ENCODE measurements at places on chromosomes 3 and 15.

- no peak for DNase-seq
Observed at GRCh38 chr3:116046350-116046749, 398.9 kb downstream of the LSAMP start.

- no peak for DNase-seq
Observed at GRCh38 chr3:33868309-33868708, 69.9 kb downstream of the PDCD6IP start.

DNA sequence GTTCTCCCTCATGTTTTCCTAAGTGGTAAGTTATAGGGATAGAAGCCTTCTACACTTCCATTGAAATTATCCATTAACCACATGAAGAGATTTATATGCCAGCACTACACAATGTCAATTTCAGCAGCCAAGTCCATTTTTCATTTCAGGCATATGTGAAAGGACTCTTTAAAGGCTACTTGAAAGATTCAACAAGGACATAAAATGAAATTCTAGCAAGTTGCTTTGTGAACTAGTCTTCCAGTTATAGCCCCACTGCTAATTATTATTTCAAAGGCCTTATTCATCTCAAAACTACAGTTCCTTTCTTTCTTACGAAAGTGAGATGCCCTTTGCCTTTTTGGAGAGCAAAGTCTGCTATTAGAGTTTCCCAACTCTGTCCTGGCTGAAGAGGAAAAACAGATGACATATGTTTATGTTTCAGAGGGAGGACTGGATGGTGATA lies 66.0 kb upstream of the SLC2A2 start:
- DNase-seq, result no peak

GRCh38 chr15:83113881-83114674 lies 6.6 kb downstream of the TM6SF1 start:
- no peak for DNase-seq

- DNase-seq, result no peak
Observed at GRCh38 chr3:195918176-195918575, 9.8 kb upstream of the TNK2 start.

DNA sequence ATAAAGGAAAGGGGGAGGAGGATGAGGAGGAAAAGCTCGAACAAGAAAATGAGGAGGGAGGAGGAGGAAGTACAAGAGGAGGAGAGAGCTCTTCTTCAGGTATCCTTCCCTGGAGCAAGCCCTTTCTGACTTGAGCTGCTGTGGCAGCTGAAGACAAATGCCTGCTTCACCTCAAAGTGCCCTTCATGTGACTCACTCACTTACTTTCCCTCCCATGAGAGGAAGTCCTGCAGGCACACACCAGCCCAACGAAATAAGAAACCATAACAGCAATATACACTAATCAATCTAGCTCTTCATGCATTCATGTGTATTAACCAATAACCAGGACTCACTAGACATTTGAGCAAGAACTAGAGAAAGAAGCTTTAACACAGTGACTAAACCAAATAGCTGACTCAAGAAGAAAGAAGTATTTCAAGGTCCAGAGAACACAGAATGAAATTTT lies 251.9 kb downstream of the IGSF11 start:
- no peak for DNase-seq

DNA sequence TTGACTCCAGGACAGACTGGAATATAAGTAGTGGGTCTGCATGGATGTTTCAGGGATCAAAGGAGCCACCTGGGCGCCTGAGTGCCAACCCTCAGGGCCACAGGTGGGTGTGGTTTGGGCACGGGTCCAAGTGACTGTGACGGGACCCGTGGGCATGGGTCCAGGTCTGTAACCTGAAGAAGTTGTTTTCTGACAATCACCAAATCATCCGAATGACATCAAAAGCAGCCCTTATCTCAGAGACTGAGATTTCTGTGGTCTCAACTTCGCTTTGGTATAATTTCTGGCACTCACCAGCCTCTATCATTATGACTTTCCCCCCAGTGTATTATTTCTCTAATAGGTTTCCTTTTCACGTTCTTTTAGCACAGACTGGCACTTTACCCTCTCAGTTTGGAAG lies 24.4 kb downstream of the RLBP1 start:
- no peak for DNase-seq

DNA sequence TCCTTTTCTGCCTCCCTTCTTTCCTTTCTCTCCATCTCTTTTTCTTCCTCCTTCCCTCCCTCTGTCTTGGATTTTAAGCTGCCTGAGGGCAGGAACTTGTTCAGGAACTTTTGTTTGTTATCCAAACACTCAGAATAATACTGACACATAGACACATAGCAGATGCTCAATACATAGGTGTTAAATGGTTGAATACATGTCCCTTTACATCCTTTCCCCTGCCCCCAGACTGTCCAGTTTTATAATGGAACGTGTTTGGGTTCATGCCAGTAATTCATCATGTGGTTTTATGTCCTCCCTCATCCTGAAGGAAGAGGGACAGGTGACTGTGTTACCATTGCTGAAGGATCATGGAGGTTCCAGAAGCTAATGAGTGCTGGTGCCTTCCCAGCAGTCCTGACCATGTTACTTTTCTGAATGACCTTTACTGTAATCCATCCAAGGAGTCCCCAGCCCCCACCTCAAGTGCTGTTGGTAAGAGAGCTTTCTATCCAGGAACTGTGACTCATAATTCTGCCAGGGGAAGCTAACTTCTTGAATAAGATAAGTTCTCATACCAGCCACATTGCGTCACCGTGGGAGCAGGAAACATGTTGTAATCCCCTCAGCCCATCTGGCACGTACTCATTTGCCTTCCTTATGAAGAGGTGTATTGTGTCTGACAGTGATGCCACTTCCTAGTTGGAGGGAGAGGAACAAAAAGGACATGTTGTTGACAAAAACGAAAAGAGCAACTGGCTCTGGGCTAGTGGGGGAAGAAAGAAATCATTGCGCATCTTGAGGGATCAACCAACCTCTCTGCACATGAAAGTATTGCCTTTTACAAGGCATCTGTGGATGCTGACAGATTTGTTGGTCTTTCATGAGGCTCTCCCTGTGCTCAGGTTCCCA lies 52.4 kb downstream of the IL1RAP start:
- DNase-seq, result no peak

DNA sequence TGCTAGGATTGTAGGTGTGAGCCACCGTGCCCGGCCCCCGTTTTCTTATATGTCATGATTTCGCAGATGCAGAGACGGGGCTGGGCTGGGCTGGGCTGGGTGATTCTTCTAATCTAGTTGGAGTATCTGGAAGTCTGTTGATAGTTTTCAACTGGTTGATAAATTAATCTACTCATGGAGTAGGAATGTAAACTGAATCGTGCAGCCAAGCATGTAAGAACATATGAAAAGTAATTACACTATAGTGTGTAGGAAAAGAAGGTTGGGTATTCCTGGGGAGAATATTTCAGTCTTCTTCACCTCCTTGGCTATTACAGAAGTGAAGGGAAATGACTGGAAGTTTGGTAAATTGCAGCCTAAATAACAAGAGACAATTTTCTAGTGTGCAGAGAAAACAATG lies 82.6 kb upstream of the MAGI1 start:
- no peak for DNase-seq

GRCh38 chr15:78810362-78811123 lies 721 bp downstream of the ADAMTS7 start:
- DNase-seq, result no peak

DNA sequence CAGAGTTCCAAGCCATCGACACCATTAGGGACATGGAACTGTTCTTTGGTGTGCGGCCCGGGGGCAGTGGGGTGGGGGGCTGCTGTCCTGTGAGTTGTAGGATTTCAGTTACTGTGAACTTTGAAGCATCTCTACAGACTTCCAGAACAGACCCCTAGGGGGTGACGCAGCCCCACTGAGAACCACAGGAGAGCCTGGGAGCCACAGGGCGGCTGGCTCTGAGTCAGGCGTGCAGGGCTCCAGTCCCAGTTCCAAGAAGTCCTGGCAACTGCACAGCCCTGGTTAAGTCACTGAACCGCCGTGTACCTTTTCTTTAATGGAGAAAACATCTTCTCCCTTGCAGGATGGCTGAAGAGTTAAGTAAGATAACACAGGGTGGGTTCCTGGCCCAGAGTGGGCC lies 23.5 kb upstream of the LRTM1 start:
- peak; percentile 22 for DNase-seq

DNA sequence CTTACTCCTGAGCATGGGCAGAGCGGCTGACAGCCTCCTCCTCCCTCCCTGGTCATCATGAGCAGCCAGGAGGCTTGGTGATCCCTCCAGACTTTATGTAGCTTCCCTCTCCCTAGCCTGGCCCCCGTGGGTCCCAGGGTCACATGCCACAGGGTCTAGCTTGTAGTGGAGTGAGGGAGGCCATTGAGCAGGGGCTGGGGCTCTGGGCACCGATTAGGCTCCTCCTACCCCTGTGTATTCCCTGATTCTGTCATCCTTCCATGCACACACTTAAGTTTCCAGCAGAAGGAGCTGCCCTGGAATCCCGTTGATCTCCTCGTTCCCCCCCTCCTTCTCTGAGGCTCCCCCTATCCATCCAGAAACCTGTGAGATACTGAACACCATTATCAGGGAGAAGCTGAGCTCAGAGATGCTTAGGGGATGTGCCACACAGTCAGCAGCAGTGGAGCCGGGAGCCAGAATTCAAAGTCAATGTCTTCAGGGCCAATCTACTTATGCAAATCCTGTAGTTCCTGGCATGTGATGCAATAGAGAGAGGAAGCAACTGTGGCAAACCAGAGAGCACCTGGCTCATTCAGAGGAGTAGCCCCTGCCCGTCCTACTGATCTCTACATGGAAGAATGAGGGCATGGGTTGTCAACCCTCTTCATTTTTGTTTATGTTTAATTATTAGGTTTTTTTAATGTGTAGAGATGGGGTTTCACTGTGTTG lies 17.2 kb downstream of the CCDC33 start:
- DNase-seq, result peak; percentile 44

- no peak for DNase-seq
Observed at GRCh38 chr15:94099574-94099960, 131.8 kb upstream of the MCTP2 start.

DNA sequence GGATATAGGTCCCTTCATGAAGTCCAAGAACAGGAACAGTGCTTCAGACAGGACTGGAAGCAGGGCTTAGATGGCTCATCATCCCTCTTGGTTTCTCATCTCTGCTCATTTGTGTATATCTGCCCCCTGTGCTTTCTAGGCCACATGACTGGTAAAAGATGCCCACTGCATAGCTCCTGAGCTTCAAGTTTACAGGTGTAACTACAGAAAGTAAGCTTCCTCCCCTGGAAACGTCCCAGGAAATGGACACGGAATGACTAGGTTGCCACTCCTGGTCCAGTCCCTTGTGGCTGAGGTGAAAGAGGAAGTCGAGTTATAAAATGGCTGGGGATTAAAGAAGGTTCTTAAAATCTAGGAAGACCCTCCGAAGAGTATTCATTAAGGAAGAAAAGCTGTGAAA lies 32.5 kb downstream of the MYO5A start:
- peak; percentile 46 for DNase-seq

DNA sequence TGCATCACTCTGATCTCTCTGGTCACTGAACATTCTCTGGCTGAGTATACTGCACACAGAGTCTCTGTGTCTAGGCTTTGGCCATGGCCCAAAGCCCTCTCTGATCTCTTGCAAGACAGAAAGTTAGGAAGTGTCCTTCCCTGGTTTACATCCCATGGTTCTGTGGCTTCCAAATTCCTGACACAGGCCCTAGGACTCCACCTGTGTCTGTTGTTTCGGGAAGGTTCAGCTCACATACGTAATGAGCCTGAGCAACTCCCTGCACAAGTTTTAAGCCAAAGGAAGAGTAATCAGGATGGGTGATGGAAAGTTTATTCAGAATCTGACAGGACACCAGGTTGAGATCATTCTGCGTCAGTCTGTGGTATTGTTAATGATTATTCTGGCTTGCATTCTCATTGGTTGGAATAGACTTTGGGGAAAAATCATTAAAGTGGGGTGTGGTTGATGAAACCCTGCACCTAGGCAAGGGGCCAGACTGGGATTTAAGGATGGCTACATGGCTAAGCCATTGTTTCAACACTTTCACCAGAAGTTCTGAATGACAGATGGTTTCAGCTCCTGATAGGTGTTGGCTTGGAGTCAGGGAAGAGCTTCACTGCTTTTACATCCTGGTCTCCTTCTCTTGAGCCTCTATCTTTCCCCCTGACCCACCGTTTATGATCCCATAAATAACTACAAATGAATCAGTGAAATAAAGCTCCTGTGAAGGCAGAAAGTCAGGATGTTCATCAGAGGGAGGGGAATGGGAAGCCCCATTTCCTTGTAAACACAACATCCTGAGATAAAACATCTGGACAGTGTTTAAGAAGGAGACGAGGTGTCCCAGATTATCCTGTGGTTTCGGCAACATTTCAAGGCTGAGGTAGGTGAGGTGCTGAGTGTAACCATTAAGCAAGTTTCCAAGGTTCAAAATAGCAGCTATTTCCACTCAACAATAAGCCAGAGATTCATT lies 14.1 kb downstream of the LCMT2 start:
- no peak for DNase-seq

- DNase-seq, result no peak
Observed at GRCh38 chr3:56629451-56629850, 53.6 kb downstream of the TASOR start.

- DNase-seq, result no peak
Observed at GRCh38 chr3:79368403-79368802, 399.4 kb downstream of the ROBO1 start.

- no peak for DNase-seq
Observed at GRCh38 chr3:13505147-13506130, 25.3 kb downstream of the HDAC11 start.

DNA sequence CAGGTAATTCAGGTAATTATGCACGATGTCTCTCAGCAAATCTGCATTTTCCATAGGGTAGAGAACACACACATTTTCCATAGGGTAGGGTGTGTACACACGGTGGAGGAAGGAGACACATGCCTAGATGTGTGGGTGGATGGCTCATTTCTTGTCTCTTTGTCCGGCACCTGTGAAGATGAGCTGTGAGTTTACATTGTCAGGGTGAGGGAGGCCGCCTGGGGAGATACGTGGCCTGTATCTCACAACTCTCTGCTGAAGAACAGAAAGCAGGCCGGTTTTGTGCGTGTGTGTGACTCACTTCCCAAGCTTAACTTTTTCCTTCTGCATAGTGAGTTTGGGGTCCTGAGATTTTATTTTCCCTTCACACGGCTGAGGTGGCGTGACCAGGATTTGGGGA lies 60.3 kb downstream of the SLC6A6 start:
- no peak for DNase-seq

DNA sequence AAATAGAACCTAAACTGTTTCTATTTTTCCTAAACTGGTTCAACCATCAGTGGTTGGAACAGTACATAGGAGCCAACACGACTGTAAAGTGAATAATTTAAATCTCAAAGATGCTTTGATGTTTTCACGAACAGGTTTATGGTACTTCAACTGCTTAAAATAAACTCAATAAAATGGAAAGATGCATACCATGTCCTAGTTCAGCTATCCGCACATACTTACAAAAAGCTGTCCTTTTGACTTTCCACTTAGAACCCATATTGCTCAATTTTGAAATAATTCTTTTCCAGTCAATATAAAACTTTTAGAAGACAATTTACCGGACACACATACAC lies 902 bp downstream of the CMTM6 start:
- DNase-seq, result no peak

DNA sequence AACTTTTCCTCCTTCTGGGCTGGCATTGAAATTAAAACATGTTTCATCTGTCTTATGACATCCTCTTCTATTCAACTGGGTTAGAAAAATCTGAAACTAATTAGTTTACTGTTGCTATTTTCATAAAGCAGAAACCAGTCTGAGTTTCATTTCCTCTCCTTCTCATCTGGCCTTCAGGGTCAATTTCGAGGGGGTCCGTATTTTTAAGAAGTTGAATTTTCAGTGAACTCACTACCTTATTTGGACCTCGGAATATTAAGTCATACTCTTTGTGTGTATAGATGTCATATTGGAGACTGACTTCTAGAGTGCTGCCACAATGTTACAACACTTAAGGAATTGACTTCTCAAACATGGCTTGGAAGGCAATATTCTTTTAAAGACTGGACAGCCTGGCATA lies 485.9 kb downstream of the SQOR start:
- DNase-seq, result no peak

GRCh38 chr3:56683122-56683817 lies at the start of gene TASOR:
Gene TASOR, minus strand, starts transcription at chr3:56683265. Its CDS starts 259 bp downstream, at chr3:56683006.
- peak; percentile 93 for DNase-seq
